ENCODE measurements at places on chromosomes 7 and 10.

- DNase-seq = no peak
Observed at GRCh38 chr7:141325275-141325674, 225.9 kb upstream of the AGK start.

- DNase-seq = no peak
Observed at GRCh38 chr7:4065190-4065589, 616.9 kb upstream of the FOXK1 start.

- no peak for DNase-seq
Observed at GRCh38 chr7:49643321-49643720, 130.1 kb upstream of the VWC2 start.

- no peak for DNase-seq
Observed at GRCh38 chr10:29615195-29615594, 19.6 kb downstream of the SVIL start.

Data from GM12892 (cell line).